ENCODE measurements at places on chromosomes 16 and 17.

GRCh38 chr17:78617511-78618061, 40.4 kb upstream of the DNAH17 start:
- DNase-seq, result peak; percentile 21

DNA sequence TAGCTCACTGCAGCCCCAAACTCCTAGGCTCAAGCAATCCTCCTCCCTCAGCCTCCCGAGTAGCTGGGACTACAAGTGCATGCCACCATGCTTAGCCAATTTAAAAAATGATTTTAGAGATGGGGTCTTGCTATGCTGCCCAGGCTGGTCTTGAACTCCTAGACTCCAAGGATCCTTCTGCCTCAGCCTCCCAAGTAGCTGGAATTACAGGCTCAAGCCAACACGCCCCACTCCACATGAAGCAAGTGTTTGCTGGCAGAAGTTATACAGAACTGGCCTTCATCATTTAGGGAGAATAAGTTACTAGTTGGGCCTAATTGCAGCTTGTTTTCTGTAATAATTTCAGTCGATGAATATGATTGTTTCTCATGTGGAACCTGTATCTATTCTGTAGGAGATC, 68.0 kb downstream of the SHISA6 start:
- DNase-seq, result no peak

DNA sequence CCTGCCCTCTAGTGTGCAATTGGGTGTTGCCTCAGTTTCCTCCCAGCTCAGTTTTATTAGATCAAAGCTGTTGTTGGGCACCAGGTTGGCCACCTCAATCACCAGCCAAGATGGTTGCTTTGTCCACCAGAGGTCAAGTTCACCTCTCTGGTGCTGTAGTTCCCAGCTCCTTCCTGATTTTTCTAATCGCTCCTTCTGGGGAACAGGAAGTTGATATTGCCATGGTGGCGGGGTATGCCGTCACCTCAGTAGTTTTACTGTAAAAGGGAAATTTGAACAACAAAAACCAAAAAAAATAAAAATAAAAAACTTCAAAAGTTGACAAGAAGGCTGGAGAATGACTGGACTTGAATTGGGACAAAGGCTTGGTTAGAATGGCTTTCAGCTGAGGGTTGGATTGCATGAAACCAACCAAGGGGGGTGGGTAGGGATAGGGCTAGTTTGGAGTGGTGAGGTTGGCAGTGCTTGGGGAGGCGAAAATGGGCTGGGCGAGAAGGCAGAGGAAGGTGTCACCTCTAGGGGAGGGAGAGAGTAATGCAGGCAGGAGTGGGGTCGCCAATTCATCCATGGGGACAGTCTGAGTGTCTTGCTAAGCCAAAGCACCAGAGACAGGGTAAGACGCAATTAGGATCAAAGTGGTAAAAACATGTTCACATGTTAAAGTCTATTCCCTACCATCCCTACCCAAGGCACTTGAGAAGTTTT, 6.2 kb downstream of the EFNB3 start:
- DNase-seq, result no peak

DNA sequence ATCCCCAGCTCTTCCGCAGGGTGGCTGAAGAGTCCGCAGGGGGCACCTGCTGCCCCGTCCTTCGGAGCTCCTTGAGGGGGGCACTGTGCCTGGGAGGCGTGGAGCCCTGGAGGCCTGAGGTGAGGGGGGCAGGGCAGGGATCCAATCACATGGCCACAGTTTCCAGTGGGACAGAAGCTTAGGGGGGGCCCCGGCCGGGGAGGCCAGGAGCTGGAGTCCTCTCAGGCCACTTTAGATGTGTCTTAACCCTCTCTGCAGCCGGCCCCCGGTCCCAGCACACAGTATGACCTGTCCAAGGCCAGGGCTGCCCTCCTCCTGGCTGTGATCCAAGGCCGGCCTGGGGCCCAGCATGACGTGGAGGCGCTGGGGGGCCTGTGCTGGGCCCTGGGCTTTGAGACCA, 10.8 kb downstream of the ZNF213 start:
- no peak for DNase-seq

- DNase-seq, result no peak
Observed at GRCh38 chr17:7041607-7042500, 2.0 kb downstream of the SLC16A11 start.

- DNase-seq, result no peak
Observed at GRCh38 chr16:75289189-75289588, 37.8 kb upstream of the BCAR1 start.

DNA sequence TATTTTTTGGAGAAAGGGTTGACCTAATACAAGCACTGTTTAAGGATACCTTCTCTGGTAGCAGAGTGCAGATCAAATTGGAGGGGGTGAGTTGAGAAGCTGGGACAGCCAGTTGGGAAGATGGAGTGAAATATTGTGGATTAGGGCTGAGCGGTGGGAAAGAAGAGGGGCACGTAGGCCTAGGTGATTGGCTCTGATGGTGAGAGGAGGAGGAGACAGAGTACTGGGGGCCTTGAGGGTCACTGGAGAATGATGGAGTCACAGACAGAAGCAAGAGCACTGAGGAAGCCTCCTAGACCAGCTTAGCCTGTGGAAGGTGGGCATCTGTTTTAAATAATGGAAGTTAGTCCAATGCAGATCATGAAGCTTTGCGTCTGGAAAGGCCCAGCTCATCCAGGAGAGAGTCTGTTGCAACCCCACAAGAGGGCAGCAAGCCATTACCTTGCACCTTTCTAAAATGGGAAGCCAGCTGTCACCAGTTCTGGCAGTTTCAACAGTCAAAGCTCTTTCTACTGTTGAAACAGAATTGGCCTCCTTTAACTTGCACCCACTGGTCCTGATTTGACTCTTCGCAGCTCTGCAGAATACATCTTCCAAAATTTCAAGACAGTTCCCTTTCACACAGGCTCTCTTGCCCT, 11.8 kb downstream of the SLC9A5 start:
- DNase-seq, result peak; percentile 74

DNA sequence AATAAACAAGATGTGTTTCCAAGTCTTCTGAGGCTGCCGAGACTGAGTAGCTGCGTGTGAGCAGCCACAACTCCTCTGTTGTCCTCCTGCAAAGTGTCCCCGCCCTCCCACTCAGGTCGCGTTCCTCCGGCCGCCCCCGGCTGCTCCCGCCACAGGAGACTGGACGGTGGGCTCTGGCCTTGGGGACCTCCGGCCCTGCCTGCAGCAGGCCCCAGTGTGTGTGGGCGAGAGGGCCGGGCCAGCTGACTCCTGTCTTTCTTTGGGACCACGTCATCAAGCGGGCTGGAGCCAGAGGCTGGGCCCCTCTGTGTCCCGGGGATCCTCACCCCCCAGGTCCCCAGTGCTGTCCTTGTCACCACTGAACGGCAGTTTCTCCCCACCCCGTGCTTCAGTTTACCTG, 175.3 kb downstream of the NPIPB11 start:
- DNase-seq, result no peak

GRCh38 chr17:39627047-39627711, 427 bp downstream of the PPP1R1B start:
- DNase-seq, result no peak

DNA sequence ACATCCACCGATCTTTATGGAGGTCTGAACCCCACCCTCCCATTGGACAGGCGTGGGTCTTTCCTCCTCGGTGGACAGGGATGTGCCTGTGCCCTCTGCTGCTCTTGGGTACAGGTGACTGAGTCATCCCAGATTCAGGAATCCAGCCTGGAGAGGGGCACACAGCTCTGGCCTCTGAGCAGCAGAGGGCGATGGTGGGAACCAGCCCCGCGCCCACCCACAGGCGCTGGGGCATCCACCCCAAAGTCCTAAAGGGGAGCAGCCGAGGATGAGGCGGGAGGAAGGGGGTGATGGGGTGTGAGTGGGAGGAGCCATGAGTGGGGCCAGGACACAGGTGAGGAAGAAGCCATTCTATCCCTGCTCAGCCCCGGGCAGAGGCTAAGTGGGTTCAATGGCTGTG, 35.0 kb downstream of the ENGASE start:
- DNase-seq, result no peak

GRCh38 chr17:49727380-49727779, 19.6 kb upstream of the SLC35B1 start:
- DNase-seq, result no peak

GRCh38 chr16:73847090-73847489, 449.5 kb upstream of the PSMD7 start:
- DNase-seq, result no peak

DNA sequence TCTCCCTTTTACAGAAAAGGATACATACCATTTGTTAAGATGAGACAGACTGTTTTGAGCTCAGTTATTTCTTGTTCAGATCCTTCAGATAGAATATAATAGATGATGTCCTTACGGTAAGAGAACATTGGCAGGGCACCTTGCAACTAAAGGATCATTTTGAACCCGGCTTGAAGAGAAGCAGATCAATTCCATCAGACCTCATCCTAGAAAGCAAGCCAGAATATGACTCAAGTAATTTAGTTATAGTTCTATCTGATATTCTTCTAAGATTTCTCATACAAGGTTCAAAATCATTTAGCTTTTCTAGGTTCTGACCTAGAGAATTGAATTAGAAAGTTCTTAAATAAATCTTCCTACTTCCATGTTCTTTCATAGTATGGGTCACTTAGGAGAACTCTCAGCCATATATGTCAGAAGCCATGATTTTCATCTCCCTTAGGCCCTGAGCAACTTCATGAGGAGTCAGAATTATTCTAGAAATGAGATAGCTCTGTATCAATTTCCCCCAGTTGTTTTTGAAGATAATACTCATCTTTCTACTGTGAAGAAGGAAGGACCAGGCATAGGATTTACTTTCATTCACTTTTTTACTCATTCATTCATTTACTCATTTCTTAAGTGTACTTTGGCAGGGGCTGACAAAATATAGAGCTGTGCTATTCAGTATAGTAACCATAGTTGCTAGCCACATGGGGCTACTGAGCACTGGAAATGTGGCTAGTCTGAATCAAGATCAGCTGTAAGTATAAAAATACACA, 2.5 kb upstream of the CMTM1 start:
- DNase-seq, result no peak

DNA sequence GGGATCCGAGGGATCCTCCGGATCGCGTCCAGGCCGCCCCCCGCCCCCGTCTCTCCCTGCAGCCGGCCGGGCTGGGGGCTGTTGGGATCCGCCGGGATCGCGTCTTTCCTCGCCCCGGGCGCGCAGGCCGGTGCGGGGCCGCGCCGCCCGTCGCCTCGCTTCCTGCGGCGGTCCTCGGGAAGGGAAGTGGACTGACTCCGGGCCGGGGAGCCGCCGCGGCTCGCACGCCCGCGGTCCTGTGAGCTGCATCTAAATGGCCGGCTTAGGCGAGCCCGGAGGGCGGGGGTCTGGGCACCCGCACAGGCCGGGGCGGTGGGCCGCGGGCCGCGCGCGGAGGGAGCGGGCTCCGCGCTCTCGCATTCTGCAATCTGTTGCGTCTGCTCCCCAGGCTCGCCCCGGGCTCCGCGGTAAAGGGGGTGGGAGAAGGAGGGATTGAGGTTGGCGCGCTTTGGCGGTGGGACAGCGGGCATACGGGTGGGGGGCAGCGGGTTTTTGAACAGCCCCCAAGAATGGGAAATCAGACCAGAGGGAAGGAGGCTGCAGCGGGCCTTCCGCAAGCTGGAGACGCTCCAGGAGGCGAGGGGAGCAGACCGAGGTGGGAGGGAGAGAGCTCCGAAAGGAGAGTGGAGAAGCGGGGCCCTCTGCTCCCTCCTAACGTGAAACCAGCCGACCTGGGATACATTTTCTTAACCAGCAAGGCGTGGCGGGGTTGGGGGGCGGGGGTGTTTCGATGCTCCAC, 2.2 kb downstream of the TMEM132E start:
- DNase-seq, result no peak

- DNase-seq, result no peak
Observed at GRCh38 chr16:14405611-14406537, 224.2 kb downstream of the PARN start.

- DNase-seq, result no peak
Observed at GRCh38 chr17:72924196-72924595, 168.3 kb downstream of the SLC39A11 start.

GRCh38 chr16:82160226-82160625, 9.8 kb downstream of the MPHOSPH6 start:
- no peak for DNase-seq

DNA sequence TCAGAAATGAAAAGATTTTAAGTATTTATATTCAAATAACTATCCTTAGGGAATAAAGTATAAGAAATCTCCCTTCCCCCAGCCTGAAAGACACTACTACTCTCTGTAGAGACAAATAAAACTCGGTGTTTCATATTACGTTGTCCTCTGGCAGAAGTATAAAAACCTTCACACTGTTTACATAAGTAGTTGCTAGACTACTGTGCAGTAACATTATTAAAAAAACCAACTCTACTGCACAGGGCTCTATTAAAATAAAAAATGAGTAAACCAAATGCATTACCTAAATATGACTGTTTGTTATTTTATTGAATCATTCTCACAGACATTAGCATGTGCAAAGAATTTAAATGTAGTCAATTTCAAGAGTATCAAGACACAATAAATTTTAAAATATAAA, 67.4 kb downstream of the MED13 start:
- DNase-seq, result peak; percentile 6

GRCh38 chr16:89642574-89642973, 14.9 kb downstream of the CHMP1A start:
- DNase-seq, result no peak

- DNase-seq, result peak; percentile 4
Observed at GRCh38 chr17:72765368-72766153, 326.9 kb downstream of the SLC39A11 start.

DNA sequence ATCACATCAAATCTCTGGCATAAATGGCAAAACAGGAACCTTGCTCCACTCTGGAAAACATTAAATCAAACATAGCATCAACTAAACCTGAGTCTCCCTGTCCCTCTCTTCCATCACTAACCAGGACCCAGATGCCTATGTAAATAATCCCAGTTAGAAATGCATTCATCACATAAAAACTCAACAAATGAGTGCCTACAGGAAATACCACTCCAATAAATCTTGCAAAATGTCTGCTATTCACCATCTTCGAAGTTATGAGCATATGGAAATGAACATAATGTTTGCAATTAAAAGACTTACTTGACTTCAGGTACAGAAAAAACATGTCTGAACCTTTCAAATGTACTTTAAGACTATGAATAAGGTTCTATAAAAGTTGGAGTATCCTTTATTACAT, 425.0 kb downstream of the CDH11 start:
- DNase-seq, result peak; percentile 46

DNA sequence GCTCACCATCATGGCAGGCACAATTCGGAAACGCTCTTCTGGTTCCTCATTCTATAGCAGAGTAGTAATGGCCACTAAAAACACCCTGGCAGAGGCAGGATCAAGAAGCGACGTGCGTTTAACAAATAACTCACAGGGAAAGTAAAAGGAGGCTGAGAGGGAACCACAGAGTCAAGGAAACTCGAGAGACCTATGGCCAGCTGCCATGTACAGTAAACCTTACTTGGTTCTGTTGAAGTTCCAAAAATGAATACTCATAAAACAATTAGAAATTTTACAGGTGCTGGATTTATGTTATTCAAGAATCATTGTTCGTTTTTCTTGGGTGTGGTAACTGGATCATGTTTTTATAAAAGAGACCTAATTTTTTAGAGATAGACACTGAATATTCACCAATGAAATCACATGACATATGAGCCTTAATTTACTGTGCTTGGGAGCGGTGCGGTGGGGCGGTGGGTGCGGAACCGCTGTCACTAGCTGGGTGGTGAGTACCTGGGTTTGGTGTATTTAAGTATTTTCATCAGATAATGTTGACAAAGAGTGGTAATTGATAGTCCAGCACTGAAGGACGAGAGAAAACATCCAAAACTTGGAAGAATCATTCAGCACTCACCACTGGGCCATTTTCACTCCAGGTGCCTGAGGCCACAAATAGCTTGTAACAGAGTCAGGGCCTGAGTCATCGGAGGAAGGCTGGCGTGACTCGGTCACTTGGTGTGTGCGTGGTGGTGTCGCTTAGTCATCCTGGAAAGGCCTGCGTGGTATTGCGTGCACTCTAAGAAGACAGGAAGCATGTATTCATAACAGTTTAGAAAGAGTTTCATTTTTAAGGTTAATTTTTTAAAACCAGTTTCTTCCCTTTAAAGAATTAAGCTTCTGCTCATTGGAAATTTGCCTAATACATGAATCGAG, 135.4 kb upstream of the CHMP6 start:
- DNase-seq, result peak; percentile 97
